Fibroblast of skin of right quadriceps (primary cell): ENCODE measurements at places on chromosomes 12 and 14.

GRCh38 chr12:76713130-76713529, 50.8 kb upstream of the ZDHHC17 start:
- no peak for DNase-seq

DNA sequence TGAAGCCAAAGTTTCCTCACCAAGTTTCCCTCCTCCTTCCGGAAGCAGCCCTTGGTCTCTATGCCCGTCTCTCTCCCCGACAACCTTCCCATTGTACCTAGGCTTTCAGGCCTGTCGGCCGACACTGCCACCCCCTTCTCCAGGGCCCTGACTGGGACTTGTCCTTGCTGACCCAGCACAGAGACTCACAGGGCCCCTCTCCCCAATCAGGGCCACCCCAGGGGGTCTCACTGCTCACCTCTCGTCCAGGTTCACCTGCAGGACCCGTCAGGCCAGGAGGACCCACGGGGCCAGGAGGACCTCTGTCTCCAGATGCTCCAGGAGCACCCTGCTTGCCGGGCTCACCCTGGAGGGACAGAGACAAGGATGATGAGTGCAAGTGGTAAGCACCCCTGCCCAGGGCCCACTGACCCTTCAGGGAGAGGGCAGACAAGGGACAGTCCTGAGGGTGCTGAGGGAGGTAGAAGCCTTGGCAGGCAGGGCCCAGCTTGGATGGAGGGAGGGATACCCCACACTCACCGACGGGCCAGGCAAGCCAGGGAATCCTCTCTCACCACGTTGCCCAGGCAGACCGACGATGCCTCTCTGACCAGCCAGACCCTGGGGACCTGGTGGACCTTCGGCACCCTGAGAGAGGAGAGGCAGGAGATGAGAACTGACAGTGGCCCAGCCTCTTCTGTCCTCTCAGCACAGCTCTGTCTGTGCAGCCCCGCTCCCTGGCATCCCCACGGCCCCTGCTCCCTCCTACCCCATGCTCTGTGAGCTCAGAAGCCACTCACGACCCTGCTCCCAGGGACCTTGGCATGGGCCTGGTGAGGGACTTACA, 14.6 kb downstream of the TMEM106C start:
- DNase-seq = no peak

DNA sequence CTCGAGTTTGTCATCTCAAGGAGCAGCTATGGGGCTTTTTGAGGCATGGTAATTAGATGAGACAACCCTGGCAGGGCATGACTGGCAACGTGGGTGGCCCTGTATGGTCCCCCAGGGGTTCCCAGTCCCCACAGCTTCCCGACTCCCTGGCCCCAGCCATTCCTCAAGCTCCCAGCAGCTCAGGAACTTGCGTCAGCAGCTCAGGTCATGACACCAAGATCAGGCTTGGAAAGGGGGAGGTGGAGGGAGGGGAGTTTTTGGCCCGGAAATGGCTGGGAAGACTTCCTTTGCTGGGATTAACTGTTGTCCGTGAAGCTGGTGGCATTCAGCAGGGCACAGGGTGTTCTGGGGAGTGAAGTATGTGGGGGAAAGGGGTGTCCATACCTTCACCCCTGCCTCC, 10.4 kb upstream of the NRIP2 start:
- DNase-seq = peak; percentile 88

DNA sequence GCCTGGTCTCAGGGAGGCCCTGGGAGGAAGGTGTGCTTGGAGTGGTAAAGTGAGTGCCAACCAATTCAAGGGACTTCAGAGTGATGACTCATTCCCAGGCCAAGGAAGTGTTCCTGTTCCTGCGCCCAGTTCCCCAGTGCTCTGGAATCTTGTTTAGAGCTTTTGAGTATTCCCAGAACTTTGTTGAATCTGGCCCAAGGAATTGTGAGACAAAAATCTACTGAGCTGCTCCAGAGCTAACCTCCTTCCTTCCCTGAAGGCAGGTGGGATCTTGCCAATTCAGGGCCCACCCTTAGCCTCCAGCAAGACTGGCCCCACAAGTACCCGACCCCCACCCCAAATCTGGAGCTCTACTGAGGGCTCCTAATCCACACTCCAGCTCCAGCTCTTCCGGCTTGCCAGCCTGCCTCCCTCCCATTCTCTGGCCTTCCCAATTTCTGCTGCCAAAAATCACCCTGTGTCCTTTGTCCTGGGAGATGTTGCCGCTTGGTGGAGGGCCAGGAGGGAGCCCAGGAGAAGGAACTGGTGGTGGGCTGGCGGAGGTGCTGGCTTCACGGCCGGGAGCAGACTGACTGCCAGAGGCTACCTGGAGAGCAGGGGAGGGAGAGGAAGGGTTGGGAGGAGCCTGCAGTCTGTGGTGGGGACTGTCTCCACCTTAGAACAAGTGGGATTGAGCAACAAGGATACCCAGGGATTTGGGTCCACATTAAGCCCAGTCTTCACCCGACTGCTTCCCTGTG, 2.0 kb upstream of the ATN1 start:
- peak; percentile 91 for DNase-seq

- no peak for DNase-seq
Observed at GRCh38 chr12:49982246-49983087, 9.7 kb downstream of the AQP6 start.

DNA sequence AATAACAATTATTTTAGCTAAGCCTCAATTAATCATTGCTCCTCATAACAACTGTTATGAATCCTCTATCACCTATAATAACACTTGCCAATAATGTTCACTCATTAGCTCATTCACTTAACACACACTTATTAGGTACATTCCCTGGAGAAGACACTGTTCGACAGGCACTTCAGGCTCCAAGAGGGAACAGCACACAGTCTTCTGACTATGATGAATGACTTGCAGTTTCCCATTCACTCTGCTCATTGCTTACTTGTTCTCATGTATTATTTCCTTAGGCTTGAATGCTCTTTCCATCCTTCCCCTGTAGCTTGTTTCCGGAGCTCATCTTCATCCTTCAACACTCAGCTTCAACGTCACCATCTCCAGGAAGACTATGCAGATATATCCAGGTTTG, 437.3 kb downstream of the TMEM132D start:
- no peak for DNase-seq

DNA sequence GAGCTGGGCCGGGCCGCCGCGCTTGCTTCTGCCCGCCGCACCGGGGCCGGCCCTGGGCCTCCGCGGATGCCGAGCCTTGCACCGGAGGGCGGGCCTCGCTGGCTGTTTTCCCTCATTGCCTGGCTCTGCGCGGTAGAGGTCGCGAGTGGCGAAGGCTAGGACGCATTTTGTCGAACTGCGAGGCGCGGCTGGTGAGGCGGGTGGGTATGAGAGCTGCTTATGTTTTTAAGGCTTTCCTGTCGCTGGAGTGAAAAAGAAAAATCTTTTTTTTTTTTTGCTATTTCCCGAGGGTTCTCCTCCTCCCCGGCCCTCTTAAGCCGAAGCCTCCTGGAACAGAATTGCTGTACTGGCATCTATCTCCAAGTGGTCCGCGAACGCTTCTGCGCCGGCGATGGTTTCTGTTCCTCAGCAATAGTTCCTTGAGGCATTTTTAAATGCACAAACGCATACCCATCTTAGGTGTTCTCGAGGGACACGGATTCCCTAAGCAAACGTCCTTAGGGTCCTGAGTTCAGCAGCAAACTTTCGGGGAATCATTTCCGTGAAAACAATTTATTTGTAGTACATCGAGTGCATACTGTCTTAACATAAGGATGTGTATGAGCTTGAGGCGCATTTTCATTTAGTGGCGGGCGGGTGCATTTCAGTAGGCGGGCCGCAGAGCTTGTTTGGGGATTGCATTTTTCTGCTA, 631 bp downstream of the RESF1 start:
- peak; percentile 53 for DNase-seq
